ENCODE measurements at places on chromosomes 12 and 14.
A peak's percentile ranks its signal among the peaks of the same experiment; 100 is the strongest.

DNA sequence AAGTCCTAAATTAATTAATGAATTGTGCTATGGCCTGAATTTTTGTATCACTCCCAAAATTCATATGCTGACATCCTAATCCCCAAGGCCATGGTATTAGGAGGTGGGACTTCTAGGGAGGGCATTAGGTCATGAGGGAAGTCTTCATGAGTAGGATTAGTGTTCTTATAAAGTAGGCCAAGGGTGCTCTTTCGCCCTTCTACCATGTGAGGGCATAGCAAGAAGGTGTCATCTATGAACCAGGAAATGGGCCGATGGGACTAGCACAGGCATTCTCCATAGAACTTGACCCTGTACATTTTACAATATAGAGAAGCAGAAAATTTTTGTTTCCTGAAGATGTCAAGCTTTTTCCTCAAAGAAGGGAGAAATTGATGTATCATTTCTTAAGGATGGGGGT lies 12.5 kb downstream of the SYT10 start:
- DNase-seq, result no peak

GRCh38 chr12:65925626-65926025 lies 101.3 kb downstream of the HMGA2 start:
- DNase-seq, result no peak

GRCh38 chr14:90568405-90568804 lies 171.6 kb downstream of the CALM1 start:
- DNase-seq, result no peak

- no peak for DNase-seq
Observed at GRCh38 chr12:120538281-120539156, 4.4 kb downstream of the RNF10 start.

DNA sequence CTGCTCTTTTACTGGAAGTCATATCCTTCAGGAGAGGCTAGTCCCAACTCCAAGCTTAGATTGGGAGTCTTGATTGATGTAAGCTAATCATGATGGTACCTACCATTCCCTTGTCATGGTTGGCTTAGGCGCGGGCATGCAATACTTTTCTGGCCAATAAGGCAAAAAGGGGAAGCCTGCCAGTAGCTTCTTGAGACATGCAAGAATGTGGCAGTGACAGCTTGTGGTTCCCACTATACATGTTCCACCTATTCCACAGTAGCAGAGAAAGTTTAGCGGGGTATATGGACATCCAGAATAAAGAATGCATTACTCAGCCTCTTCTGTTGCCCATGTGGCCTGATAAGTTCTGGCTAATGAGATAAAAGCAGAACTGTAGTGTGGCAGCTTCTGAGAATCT lies 55.0 kb downstream of the AP5M1 start:
- no peak for DNase-seq

DNA sequence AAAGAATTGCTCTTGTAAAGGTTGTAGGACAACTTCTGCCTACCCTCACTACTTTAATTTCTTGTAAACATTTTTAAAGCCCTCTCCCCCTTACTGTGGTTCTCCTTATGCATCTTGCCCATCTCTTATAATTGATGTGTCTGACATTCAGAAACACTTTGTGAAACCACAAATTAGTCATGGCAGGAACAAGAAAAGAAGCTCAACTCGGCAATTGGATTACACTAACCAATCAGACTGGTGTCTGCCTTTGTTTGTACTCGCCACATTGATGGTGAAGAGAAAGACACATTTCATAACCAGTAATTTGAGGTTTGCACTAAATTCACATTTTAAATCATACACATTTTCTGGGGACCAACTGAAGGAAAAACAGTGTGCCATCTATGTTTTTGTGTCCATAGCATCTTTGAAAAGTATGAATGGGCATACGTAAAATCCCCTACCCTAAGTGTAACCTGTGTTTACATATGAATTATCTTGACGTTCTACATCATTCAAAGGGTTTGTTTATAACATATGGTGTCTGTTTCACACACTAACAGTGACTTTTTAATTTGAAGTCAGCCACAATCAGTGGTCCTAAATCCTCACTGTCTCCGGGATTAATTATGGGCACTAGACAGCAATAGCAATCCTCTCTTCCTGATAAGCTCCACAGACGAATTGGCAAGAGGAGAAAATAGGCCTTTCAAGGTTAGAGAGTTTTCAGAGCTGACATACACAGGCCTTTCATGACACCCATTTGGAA lies 49.9 kb downstream of the OTX2 start:
- DNase-seq, result no peak

DNA sequence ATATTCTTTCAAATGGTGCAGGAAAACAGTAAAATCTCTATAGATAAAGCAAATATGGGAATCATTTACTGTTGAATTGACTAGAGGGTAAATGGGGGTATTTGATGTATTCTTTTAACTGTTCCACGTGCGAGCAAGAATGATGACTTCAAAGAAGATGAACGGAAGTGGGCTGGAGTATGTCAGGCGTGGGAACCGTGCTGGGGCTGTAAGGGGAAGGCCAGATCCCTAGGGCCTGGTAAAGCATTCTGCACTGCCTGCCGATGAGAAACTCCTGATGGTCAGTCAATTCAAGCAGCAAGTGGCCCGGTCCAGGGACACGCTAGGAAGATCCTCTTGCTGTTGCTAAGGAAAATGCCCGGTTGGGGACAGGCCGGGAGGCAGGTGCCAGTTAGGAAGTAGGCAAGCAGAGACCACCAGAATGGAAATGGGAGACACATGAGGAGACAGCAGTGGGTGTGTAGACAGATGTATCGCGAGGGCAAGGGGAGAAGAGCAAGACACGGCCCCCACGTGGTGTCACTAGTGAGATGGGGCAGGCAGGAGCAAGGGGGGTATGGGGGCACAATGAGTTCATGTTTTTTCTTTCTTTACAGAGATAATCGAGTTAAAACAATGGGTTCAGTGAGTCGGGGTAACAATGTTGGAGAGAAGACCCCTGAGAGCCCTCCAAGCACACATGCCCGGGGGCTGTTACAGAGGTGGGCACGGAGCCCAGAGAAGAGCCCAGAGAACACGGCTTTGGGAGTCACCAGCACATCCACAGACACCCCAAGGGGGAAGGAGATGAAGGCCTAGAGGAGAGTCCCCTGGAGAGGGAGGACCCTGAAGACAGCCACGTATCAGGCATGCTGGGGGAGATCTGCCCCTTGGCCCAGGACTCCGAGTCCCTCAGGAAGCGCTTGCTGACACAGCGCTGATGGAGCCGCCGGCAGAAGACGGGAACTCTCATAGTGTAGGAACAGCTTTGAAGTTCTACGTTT lies 37.2 kb downstream of the FBXO21 start:
- peak; percentile 29 for DNase-seq

- no peak for DNase-seq
Observed at GRCh38 chr12:108461058-108461660, 53.9 kb upstream of the FICD start.

- DNase-seq, result no peak
Observed at GRCh38 chr12:91887957-91888356, 257.7 kb downstream of the BTG1 start.

DNA sequence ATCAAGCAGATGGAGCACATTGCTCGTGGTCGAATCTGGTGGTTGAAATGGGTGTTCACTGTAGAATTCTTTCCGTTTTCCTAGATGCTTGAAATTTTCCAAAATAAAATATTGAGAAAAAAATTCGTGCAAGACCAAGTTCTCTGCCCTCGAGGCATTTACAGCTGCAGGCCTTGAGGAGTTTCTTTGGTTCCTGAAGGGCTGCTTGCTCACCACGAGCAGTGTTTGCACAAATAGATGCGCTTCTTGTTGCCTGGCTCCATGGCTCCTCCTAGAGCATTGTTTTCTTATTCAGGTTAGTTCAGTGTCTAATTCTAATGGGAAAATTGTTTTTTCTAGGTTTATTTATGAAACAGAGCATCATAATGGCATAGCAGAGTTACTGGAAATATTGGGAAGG lies 74.5 kb upstream of the DYNC1H1 start:
- no peak for DNase-seq

DNA sequence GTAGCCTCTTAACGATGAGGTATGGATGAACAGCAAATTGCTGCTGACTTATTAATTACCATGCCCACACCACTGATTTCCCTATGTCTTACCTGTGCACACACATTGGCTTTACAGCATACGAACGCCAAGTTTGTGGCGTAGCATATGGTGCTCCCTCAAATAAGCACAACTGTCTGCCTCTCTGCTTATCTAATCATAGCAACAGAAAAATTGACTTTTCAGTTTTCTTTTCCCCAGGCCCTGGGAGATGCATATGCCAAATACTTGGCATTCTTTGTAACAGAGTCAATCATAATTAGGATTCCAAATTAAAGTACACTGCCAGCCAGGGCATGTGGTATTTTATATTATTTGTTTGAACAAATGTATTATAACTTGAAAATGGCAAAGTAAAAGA lies 625.5 kb downstream of the DIO2 start:
- DNase-seq, result no peak

GRCh38 chr12:51386351-51386750 lies 4.9 kb downstream of the GALNT6 start:
- DNase-seq, result no peak

Measured in GM18507 (cell line).